IMR-90 (cell line): ENCODE measurements at places on chromosomes 2 and 18.

DNA sequence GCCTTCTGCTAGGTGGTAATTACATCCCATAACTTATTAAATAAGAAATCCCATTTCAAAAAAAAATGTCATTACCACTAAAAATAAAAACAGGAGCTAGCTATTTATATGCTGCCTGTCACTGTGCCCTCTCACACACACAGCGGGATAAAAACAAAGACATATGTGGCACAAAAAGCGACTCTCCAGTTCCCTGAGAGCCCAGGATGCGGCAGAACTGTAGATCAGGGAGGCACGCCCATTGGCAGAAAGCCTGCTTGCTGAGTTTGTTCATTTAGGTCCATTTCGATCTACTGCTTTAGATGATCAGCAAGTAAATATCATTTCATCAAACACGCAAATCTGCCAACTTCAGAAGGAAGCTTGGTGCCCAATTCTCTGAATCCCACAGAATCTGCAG lies 124.4 kb downstream of the TMEM163 start:
- no peak overlapping the region for H3K27ac ChIP-seq
- H3K36me3 ChIP-seq = no peaks in the 10 kb centered on the region
- no peaks in the 10 kb centered on the region for H3K4me1 ChIP-seq

GRCh38 chr2:96325884-96326255 lies 753 bp downstream of the ITPRIPL1 start:
- H3K4me1 ChIP-seq = peaks cover 6% of the 10 kb centered on the region
- no peak overlapping the region for H3K4me3 ChIP-seq
- no peak for DNase-seq
- H3K27me3 ChIP-seq = peaks cover 23% of the 10 kb centered on the region
- H3K27ac ChIP-seq = no peak overlapping the region

DNA sequence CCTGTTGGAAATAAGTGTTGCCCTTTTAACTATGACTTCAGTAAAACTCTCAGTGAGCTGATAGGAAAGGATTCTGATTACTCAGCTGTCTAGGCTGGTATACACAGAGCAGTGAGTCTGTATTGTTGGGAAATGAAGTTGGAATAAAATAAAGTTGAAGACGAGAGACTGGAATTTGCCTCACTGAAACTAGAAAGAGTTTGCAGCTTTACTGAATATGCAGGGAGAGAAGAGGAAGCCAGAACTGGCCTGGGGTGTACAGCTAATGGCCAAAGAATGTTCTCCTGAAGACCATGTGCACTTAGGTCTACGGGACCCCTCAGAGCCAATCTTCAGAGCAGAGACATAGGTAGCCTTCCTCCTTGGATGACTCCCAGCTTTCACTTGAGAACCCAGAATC lies 26.5 kb downstream of the EIF4E2 start:
- no peaks in the 10 kb centered on the region for H3K27me3 ChIP-seq
- peaks cover 6% of the 10 kb centered on the region; the same call in 1 of the 2 replicates for H3K36me3 ChIP-seq
- no peak overlapping the region for H3K4me3 ChIP-seq
- no peak overlapping the region for H3K27ac ChIP-seq

DNA sequence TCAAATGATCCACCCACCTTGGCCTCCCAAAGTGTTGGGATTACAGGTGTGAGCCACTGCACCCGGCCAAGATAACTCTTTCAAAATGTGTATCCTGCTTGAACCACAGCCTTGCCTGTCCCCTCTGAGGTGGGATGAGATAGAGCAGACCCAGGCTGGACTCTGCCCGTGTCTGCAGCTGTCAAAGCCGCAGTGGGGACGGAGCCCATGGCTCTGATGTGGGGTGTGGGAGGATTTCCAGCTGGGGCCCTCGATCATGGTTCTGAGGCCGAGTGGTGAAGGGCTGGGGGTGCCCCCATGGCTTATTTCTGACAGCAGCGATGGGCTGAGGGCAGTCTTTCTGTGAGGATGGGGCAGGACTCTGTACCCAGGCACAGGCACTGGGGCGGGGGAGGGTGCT lies 104.5 kb downstream of the DGKD start:
- no peak overlapping the region for H3K4me3 ChIP-seq
- H3K4me1 ChIP-seq = no peaks in the 10 kb centered on the region
- H3K36me3 ChIP-seq = peaks cover 57% of the 10 kb centered on the region
- no peaks in the 10 kb centered on the region for H3K27me3 ChIP-seq
- DNase-seq = no peak

DNA sequence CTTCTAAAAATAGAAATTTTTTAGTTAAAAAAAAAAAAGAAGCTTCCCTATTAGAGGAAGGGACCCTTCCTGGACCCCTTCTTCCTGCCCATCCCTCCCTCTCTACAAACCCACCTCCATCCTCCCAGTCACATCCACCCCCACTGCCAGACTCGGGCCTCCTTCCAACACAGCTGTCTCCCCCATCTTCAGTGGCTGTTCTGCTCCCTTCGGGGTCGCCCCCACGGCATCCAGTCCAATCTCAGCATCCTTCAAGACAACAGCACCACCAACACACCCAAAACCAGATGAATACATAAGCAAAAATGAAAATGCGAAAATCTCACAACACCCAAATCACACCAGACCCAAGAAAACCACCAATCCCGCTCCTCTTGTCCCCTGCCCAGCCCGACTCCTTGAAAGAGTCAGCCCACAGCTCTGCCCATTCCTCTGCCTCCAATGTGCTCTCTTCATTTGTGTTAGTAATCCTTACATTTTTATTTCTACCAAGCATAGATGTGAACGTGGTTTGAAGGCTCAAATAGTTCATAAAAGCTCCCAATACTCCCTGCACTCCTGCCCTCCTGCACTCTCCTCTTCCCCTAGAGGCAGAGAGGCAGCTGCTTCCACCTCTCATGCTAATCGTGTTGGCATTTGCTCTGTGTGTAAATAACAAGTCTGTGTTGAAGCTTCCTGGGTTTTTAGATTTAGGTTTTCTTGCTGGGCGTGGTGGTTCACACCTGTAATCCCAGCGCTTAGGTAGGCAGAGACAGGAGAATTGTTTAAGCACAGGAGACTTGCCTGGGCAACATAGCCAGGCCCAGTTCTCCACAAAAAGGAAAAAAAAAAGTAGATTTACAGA lies 37.0 kb downstream of the MAL start:
- H3K27me3 ChIP-seq = peaks cover 31% of the 10 kb centered on the region
- no peaks in the 10 kb centered on the region for H3K4me1 ChIP-seq
- H3K27ac ChIP-seq = no peak overlapping the region
- no peak for DNase-seq
- H3K4me3 ChIP-seq = no peak overlapping the region

- H3K36me3 ChIP-seq = no peaks in the 10 kb centered on the region
- H3K4me1 ChIP-seq = peaks cover 3% of the 10 kb centered on the region; the same call in 1 of the 2 replicates
- H3K27ac ChIP-seq = no peak overlapping the region
- peaks cover 33% of the 10 kb centered on the region for H3K27me3 ChIP-seq
- no peak for DNase-seq
Observed at GRCh38 chr2:95345081-95345562, 48.0 kb downstream of the KCNIP3 start.

- peak; percentile 43 for DNase-seq
- H3K36me3 ChIP-seq = peaks cover 8% of the 10 kb centered on the region; the same call in 1 of the 2 replicates
- no peaks in the 10 kb centered on the region for H3K27me3 ChIP-seq
- no peak overlapping the region for H3K4me3 ChIP-seq
Observed at GRCh38 chr2:191255271-191255670, 10.1 kb downstream of the MYO1B start.

DNA sequence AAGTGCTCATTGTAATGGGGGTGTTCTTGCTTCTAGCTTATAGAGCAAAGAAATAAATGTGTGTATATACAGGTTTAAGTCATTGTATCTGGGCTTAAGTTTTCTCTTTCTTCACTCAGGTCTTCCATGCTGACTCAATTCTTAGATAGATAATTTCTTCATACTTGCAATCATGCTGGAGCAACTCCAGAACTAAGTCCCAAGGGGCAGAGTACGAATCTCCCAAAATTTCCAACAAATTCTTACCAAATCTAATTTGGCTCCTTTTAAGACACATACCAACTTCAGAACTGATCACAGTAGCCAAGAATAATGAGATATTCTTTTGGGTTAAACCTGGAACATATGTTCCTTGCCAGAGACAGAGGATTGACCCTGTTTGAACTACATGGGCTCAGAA lies 4.3 kb upstream of the SPAG16 start:
- no peak overlapping the region for H3K27ac ChIP-seq
- DNase-seq = no peak
- no peaks in the 10 kb centered on the region for H3K4me1 ChIP-seq
- no peaks in the 10 kb centered on the region for H3K36me3 ChIP-seq

- no peak overlapping the region for H3K27ac ChIP-seq
- H3K4me3 ChIP-seq = no peak overlapping the region
- no peaks in the 10 kb centered on the region for H3K36me3 ChIP-seq
- no peaks in the 10 kb centered on the region for H3K27me3 ChIP-seq
Observed at GRCh38 chr2:20356042-20356441, 5.4 kb upstream of the PUM2 start.
